ENCODE measurements at places on chromosomes 5 and 9.

DNA sequence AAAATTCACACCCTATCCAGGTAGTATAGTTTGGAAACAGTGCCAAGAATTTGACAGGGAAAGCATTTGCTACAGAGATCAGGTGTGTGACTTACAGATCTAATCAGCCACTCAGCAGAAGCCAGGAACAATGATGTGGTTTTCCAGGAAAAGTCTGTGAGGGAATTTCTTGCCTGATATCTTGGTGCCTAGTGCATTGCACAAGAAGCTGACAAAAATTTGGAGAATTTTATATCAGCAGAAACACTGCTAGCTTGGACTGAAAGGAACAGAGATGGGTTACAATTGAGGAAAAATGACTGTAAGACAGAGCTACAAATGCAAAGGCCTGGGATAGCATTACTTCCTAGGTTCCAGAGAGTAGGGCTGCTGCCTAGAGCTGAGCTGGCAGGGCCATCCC lies 658.1 kb upstream of the CHD1 start:
- no peak for DNase-seq

GRCh38 chr5:143214458-143214857 lies 189.0 kb downstream of the NR3C1 start:
- DNase-seq: no peak

DNA sequence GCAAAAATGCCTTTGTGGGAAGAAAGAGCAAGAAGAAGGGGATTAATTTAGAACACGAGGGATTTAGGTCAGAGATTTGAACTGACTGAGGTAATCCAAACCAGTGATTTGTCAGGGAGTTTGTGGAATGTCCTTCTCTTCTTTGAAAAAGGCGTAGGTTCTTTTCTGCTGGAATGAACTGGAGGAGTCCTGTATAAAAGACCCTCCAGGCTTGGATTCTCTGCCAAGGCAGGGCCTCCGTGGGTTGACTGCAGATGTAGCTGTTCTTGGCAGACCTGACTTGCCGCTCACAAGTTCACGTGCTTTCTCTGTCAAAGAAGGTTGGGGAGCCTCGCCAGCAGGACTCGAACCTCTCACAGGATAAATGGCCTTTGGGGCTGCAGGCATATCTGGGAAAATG lies 62.8 kb upstream of the STC2 start:
- DNase-seq: no peak

GRCh38 chr5:136054142-136055019 lies 25.6 kb downstream of the TGFBI start:
- no peak for DNase-seq

GRCh38 chr5:176436656-176437055 lies 11.5 kb upstream of the FAF2 start:
- peak; percentile 60 for DNase-seq

DNA sequence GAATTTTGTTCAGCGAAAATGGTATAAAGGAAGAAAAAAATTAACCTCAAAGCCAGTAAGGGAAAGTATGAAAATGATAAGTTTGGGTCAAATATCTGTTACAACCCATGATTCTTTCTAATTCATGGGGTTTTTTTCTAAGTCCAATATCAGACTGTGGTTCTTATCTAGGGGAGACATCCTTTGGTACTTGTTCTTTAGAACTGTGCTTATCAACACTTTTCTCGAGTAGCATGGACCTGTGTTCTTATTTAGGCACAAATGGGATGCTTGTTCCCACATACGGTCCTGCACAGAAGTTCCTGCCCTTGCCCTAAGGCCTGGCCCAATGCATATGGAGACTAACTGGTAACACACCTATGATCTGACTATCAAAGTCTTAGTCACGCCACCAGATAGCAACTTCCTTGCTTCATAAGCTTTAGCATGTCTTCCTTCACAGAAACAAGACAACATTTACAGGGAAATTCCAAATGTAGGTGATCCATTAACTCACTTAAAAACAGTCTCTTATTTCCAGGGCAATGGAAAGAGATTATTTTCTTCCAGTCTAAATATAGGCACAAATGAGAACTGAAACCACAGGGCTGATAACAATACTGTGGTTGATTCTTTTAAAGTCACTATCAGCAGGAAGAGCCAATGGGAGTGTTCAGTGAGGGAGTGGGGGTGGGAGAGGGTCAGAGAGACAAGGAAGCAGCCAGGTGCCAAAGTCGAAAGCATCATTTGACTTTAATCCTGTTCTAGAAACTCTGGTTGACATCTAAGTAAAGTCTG lies 268.8 kb upstream of the ANKRD55 start:
- DNase-seq: no peak

DNA sequence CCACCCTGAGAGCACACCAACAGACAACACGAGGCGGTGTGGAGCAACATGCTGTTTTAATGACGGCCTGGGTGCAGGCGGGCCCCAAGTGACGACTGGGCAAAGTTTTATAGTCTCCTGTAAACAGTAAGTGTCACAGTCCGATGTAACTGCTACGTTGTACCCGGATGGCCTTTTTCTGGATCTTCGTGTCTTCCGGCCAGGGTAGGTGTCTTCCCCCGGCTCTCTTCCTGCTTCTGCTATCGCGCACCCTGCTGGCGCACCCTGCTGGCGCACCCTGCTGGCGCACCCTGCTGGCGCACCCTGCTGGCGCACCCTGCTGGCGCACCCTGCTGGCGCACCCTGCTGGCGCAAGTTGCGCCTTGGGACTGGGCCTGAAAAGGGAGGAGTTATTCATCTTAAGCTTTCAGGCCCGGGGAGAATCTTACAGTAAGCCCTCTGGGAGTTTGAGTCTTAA lies 143.0 kb upstream of the TARS1 start:
- DNase-seq: no peak

- no peak for DNase-seq
Observed at GRCh38 chr5:125032286-125032685, 285.8 kb upstream of the ZNF608 start.

GRCh38 chr9:113375057-113376023 lies 1.4 kb downstream of the HDHD3 start:
- DNase-seq: no peak

GRCh38 chr9:84271921-84272556 lies 68.5 kb downstream of the SLC28A3 start:
- no peak for DNase-seq

DNA sequence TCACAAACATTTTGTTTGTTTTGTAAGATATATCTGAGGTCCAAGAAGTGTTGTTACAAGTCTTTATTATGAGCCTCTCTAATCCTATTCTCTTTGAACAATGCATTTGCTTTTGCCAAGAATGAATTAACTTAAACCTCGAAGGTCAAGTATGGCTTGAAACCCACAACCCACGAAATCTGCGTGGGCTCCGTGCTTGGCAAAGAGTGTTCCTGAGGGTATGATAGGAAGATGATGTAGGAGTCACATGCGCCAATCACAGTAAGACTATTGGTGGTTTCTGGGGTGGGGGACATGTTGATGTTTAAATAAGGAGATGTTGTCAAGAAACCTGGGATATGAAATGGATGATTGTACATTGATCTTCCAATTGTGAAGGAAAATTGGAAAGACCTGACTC lies 330.8 kb upstream of the RFX3 start:
- no peak for DNase-seq

DNA sequence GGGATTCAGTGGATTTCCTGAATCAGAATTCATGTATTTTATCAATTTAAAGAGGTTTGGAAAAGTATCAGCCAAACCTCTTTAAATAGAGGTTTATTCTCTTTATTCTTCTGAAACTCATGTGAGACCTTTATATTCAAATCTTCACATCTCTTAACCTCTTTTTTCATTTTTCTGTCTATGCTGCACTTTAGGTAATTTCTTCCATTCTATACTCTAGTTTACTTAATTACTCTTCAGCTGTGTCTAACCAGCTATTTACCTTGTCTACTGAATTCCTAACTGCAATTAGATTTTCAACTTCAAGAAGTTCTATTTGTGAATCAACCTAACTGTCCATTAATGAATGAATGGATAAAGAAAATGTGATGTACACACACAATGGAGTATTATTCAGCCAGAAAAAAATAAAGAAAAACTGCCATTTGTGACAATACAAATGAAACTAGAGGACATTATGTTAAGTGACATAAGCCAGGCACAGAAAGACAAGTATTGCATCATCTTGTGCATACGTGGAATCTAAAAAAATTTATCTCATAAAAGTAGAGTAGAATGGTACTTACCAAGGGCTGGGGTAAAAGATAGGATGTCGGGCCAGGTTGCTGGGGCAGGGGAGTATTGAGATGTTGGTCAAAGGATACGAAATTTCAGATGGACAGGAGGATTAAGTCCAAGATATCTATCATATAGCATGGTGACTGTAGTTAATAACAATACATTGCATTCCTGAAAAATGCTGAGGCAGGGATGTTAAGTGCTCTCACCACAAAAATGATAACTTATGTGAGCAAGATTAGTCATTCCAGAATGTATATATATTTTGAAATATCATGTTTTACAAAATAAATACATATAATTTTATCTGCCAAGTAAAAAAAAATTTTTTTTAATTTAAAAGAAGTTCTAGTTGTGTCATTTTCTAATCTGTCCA lies 129.5 kb upstream of the LRRTM2 start:
- DNase-seq: no peak

DNA sequence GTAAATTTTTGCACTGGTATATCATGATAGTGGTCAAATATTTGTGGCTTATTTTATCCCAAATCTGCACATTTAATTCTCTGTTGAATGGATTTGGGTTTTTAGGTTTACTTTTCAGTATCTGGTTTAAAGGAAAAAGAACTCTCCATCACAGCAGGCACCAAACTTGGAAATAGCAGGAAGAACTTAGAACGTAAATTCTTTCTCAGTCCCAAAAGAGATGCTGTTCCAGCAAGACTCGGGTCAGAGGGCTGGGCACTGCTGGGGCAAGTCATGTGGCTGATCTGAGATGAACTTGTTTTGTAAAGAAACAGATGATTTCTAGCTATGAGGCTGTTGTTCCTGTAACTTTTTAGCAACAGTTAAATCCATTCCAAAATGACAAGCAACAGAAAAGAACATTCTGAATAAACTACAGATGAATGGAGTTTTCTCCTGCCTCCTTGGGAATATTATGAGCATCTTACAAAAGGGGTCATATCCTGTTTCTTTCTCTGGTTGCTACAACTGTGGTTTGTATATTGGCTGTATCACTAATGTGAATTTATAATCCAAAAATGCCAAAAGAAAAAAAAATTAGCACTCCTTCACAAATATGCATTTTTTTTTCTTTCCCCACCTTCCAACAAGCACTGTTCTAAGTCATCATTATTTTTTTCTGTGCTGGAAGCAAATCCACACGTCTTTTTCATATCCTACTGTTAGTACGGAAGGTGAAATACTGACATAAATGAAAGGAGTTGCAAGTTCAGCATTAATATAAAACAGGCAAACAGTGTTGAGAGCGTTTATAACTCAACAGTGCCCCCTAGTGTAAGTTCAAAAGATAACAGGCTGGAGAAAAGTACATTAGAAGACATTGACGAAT lies 31.1 kb downstream of the OR2K2 start:
- peak; percentile 62 for DNase-seq

Data from CD14-positive monocyte (primary cell).